Effector memory CD4-positive, alpha-beta T cell (primary cell): ENCODE measurements at places on chromosomes 5 and 9.

GRCh38 chr5:15690611-15691010 lies 190.6 kb downstream of the FBXL7 start:
- DNase-seq, result no peak

GRCh38 chr5:158406884-158407823 lies 548.2 kb upstream of the CLINT1 start:
- DNase-seq, result no peak

- no peak for DNase-seq
Observed at GRCh38 chr9:18043978-18044377, 430.0 kb upstream of the ADAMTSL1 start.

- no peak for DNase-seq
Observed at GRCh38 chr5:14326035-14326903, 183.1 kb downstream of the TRIO start.

DNA sequence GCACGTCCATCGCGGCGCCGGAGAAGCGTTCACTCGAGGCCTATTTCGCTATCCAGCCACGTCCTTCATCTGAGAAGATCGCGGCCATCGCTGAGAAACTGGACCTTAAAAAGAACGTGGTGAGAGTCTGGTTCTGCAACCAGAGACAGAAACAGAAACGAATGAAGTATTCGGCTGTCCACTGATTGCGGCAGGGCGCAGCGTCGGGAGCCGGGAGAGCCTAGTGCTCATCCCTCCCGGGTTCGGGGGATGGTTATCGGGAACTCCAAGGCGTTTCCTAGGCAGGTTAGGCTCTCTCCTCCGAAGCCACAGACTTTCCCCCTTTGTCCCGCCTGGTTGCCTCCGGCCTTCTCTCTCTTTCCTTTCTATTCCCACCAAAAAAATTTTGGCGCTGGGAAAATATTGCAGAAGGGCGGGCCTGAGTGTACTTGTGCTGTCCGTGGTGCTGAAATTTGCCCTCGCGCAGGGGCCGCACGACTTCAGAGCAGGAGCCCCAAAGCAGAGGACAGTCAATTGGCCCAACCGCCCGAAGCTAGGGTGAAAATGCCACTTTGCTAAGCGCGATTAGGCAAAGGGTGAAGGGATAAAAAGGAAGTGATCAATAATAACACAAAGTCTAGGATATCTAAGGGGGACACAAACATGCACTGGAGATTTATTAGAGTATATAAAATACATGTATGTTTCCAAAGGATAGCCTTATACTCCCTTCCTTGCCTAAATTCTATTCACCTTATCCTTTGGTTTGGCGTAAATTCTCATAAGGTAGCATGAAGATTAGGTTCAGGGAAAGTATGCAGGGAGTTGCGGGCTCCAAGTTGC lies 1.8 kb downstream of the POU4F3 start:
- DNase-seq, result no peak

GRCh38 chr5:31116466-31117031 lies 76.9 kb upstream of the CDH6 start:
- DNase-seq, result no peak

DNA sequence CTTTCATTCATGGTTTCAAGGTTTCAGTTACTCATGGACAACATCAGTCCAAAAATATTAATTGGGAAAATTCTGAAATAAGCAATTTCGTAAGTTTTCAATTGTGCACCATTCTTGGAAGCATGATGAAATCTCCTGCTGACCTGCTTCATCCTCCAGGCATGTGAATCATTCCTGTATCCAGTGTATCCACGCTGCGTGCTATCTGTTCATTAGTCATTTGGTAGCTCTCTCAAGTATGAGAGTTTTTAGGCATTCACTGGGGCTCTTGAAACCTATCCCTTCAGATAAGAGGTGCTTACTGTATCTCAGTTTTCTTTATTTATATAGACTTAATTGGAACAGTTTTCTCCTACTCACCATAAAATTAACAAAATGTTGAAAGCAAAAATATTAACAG lies 293.0 kb downstream of the CDH12 start:
- no peak for DNase-seq

GRCh38 chr9:126494264-126494663 lies 119.5 kb upstream of the LMX1B start:
- DNase-seq, result no peak

DNA sequence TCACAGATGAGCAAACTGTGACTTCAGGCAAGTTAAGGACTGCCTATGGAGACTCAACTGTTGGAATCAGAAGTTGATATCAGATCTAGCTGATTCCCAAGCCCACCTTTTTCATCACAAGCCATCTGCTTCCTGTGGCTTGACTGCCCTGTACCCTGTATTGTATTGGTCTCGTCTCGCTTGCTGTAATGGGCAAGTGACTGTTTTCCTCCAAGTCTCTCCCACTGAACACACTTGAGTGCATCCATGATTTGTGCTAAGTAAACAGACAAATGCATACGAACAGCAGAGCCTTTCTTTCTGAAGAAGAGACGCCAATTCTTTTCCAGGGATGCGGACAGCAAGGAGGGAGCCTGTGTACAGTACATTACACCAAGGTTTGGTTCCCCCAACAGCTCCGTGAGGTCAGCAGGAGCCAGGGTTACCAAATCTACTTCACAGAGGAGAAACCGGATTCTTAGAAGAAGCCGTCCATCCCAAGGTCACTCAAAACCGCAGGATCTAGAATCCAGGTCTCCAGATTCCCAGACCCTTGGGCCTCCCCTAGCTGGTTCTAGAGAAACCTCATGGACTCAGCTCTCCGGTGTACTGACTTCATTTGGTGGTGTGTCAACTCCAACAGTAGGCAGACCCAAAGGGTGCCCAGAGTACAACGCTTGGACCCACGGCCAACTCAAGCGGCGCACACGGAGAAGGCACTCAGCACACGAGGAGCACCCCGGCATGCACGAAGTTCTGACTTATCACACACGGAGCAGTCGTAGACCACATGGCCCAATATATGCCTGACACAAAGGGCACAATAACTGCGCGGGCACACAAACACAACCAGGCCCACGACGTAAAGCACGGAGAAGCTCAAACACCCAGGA lies 1.1 kb downstream of the BAG1 start:
- no peak for DNase-seq

DNA sequence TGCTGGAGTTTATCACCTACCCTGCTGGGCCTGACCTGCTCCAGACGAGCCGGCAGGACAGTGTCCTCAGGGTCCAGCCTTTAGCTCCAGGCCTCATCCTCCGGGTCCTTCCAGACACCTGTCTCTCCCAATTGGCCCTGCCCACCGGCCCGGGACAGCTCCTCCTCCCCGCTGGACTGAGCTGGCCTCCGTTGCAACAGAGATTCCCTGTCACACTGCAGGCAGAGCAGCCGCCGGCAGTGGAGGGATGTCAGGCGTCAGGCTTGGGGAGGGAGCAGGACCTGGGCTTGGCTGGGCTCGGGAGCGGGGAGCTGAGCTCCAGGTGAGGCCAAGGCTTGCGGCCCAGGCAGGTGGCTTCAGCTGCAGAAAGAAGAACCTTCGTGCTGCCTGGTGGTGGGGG lies 1.7 kb downstream of the KCNT1 start:
- no peak for DNase-seq

DNA sequence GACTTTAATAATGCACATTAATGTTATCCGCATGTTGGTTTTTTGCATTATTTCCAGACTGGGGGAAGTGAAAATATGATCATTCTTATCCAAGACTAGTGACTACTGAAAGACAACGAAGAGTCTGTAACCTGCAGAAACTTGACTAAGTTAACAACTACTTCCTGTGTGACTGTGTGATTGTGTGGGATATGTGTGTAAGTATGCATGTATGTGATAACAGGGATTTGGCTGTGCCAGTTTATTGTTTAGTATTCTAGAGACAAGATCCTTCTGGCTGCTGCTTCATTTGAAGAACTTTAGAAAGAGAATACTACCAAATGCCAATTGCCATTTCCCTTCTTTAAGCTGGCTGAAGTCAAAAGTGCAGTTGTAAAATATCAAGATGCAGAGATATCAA lies 375.7 kb upstream of the PRR16 start:
- DNase-seq, result no peak

- no peak for DNase-seq
Observed at GRCh38 chr5:43456556-43456955, 27.1 kb downstream of the TMEM267 start.

- no peak for DNase-seq
Observed at GRCh38 chr9:15430920-15431844, 8.5 kb downstream of the SNAPC3 start.

DNA sequence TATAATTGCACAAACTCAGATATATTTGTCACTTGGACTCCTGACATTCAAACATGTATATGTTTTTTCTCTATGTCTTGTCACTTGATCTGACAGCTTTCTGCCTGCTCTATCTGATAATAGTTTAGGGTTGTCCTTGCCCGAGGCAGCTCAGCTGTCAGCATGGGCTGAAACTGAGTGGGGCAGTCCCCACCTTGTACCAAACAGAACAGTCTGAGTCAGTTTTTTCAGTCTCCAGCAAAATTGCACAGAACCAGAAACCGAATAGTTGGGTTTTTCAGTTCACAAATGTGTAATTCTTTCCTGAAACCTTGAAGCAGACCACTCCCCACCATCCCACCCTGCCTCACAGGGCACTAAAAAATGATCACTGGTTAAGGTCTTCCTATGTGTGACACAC lies 9.5 kb upstream of the HAND1 start:
- DNase-seq, result no peak

DNA sequence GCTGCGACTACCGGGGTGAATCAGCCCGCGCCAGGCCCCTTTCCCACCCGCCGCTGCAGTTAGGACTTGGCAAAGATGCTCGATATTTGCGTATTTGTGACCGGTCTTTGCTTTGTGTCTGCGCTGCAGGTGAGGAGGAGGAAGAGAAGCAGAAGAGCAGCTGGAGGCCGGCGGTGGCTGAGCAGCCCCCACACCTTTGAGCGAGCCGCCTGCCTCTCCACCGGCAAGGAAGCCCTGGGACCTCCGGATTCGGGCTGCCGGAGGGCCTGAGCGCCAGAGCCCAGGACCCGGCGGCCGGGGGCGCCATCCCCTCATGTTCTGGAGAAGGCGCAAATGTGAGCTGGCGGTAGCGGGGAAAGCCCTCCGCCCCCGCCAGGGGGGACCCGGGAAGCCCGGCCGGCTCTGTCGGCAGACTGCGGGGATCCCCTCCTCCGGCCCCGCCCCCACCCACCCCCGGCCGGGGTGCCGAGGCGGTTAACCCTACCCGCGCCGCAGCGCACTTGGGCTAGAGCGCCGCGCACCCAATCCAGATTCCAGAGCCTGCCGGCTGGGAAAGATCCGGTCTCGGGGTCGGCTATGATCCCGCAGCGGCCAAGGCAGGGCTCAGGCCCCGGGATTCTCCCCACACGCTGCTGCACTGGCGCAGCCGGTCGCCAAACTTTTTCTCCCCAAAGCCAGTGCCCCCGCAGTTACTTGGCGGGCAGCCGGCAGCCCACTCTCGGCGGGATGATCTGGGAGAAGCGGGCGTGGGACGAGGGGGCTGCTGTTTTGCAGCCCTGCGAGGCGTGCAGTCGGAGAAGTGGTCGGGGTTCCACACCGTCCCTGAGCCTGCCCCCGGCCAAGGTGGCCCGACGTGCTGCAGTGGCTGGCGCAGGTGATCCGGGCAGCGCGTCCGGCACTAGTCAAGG lies 800 bp upstream of the KCNN2 start:
- no peak for DNase-seq

DNA sequence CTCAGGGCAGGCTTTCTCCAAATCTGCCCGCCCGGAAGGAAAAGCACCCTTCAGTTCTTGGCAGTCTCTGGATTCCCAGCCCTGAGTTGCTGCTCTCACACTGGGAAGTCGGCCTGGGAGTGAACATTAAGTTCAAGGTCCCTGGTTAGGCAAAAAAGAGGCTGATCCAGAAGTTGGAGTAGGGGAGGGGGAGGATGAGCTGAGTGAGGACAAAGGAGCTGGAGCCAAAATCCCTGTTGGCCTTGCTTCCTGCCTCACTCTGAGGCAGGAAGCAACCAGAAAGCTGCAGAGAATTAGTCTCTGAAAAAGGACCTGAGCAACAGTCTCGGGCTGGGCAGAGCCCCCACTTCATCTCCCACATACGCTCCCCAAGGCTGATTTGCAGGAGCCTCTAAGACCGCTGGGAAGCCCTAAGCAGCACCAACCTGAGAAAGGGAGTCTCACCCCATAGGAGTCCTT lies 15.0 kb upstream of the RPS14 start:
- no peak for DNase-seq

- DNase-seq, result no peak
Observed at GRCh38 chr9:99199938-99200539, 21.7 kb downstream of the ALG2 start.
